CD4-positive, alpha-beta T cell treated with Interleukin-10 for 1 hour (primary cell): ENCODE measurements at places on chromosomes 1 and 21.

DNA sequence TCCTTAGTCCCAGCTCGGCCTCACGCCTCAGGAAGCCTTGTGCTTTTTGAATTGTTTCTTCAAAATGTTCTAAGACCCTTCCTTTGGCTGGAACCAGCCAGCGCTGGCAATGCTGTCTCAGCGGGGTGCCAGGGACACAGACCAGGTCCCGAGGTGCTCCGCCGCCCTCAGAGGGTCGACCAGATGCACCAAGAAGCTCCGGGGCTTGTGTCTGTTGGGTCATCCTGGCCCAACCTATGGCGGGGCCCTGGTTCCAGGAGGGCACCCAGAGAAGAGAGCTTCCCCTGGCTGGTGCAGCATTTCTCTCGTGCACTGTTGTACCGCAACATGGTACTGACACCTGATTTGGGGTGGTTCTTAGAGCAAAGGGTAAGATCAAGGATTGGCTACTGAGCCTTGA is 40.1 kb upstream of the BECN2 start:
- DNase-seq, result no peak

DNA sequence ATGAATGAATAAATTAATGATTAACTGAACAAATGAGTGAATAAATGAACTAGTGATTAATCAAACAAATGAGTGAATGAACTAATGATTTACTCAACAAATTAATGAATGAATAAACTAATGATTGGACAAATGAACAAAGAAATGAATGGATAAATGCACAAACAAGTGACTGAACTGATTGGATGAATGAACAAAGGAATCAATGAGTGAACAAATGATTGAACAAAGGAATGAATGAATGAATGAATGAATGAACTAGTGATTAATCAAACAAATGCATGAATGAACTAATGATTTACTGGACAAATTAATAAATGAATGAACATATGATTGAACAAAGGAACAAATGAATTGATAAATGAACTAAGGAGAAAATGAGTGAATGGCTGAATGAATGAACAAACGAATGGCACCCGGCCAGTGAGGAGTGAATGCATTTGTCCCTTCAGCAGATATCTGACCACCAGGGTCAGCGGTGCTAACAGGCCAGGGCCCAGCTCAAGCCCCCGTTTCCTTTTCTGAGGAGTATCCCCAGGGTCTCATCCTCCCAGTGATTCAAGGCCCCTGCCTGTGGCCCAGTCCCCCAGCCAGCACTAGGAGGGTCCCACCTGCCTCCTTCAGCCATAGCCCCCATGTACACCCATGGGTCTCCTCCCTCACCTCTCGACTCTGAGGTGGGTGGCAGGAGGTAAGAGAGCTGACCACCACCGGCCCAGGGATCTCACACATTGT is 49.9 kb downstream of the WNT9A start:
- DNase-seq, result no peak

DNA sequence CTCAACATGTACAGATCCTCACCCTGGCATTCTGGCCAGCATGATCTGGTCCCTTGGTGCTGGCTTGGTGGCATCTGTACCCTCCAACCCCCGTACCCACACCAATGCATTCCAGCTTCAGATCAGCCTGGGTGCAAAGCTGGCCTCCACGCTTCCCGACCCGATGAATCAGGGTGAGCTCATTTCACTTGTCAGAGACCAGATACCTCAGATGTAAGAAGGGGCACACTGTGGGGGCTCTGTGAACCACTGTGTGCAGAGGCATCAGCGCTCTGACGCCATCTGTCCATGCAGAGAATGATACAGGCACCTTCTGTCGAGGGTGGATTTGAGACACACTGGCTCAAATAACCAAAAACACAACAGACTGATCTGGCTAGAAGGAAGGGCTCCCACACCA is 76.6 kb downstream of the DMRTB1 start:
- no peak for DNase-seq

- no peak for DNase-seq
These were observed 520 bp downstream of the TNFRSF18 start for GRCh38 chr1:1205769-1206375.

DNA sequence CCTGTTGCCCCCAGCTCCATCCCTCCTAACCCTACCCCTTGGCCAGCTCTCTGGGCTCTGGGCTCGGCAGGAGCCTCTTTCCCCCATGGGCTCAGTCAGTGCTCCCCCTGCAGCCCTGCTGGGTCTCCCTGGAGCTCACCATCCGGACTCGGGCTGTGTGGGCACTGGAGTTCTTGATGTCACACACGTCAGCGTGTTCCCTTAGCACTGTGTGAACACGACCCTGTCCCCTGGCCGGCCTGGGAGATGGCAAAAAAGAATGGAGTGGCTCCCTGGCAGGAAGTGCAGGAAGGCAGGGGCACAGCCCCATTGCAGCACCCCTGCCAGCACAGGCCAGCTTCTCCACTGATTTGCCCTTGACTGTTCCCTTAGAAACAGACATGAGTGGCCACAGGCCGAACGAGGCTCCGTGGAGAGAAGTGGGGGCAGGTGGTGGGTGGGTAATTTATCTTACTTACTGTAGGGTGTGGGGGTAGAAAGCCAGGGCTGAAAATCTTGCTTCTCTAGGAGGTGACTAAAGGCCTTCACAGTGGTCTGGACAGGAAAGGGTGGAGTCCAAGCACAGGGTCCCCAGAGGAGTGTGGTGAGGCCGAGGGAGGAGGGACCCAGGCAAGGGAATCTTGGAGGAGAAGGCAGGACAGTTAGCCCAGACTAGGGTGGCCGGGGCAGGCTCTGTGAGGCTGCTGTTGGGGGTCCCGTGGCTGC is 381.7 kb upstream of the VAMP3 start:
- no peak for DNase-seq

DNA sequence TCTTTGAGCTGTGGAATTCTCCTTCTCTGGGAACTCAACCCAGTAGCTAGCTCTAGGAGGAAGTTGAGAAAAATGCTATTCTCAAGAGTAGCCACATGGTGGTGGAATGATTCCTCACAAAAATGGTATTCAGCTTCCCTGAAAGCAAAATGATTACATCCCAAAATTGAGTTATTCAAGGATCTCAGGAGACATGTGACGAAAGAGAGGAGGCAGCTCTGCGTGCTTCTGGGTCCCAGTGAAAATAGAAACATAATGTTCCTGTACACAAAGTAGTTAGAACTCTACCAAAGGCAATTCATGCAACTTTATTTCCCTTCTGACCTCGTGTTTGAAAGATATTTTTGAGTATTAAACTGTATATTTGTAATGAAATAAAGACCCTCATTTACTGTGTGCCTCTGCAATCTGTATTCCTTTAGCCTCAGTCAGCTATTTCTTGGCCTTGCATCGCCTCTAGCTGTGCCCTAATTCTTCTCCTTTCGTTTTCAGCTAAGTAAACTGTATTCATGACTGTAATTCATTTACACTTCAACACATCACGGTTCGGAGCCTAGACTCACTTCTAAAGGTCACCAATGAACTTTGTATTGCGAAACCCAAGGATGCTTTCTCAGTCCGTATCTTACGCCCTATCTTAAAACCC is 167.3 kb downstream of the FASLG start:
- DNase-seq, result peak; percentile 22

- no peak for DNase-seq
These were observed 7.9 kb upstream of the CLDN14 start for GRCh38 chr21:36487641-36488307.

DNA sequence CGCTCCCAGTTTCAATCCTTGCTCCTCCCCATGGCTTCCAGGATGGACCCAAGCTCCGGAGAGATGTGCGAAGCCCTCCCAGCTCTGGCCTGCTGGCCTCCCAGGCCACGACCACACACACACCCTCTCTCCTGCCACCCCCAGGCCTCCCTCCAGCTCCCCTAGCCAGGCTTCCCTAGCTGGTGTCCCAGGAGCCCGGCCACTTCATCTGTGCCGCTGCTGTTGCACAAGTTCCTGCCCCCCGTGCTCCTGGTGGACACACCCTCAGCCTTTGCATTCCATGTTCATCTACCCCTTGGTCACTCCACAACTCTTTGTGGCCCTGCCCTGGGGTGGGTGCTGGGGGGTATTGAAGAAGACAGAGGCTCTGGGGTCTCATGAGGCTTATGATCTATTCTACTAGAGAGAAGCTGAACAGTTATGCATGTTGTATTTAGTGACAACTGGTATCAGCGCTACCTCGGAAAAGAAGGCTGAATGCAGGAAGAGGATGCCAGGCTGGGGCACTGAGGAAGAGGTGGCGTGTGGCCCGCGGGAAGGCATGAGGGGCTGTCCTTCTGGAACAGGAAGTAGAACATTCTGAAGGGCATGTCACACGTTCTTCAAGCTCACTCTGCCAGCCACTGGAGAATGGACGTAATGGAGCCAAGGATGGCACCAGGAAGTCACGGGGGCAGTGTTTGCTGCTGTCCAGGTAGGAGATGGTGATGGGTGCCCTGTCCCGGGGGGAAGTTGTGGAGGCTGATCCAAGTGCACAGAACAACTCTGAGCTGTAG is 172.4 kb downstream of the PSMG1 start:
- DNase-seq, result no peak

DNA sequence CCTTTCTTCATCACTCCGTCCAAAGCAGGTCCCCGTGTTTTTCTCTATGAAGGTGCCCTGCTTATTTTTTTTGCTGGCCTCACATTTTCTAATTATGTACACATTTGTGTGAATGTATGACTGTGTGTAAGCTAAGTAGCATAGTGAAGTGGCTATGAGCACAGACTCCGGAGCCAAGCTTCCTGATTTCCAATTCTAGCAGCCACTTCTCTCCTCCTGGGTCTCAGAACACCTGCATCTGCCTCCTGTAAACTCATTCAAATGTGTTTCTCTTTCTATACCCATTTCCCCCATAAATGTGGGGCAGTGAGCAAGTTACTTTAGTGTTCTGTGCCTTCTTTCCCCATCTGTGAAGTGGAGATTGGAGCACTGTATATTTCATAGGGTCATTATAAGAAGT is 2.1 kb downstream of the SLAMF6 start:
- no peak for DNase-seq

DNA sequence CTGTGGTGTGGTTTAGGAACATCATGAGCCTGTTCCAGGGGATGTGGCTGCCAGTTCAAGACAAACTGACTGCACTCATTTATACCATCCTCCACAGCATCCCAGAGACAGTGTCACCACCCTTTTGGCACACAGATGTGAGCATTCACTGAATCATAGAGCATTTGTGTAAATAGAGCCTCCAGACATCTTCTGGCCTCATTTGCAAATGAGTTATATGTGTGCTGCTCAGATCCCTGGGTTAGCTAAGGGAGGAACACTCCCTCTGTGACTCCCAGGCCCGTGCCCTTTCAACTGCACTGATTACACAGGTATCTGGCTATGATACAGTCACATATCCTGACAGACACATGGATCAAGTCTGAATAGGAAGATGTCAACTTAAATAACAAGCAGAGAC is 351.5 kb upstream of the PLD5 start:
- DNase-seq, result no peak

DNA sequence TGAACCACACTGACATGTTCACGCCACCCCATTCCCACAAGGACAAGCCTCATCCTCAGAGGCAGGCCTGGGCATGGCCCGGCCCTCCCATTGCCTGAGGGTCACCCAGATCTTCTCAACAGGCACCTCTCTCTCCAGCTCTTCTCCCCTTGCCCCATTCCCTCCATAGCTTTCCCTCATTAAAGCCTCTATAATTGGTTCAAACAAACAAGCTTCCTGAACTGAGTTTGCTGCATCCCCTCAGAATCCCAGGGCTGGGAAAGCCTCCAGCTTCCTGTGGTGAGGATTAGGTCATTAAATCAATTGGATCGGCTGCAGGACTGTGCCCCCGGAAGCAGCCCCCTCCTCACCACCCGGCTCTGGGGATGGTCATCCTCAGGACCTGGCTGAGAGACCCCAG is 18.9 kb downstream of the CTNNBIP1 start:
- no peak for DNase-seq

DNA sequence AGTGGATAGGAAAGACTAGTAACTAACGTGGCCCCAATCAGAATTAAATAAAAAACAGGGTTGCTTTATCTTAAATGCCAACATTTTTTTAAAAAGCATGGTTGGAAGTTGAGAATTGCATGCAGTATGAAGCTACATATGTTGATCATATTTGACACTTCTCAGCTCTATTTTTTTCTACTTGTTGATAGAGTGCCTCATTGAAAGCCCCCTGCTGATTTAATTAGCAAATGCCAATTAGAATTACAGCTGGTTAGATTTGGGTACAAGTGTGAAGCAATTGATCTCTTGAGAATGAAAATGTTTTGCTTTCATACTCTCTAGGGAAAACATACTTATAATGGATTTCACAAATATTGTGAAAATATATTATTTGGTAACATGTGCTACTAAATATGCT is 40.5 kb downstream of the CHD1L start:
- DNase-seq, result no peak

DNA sequence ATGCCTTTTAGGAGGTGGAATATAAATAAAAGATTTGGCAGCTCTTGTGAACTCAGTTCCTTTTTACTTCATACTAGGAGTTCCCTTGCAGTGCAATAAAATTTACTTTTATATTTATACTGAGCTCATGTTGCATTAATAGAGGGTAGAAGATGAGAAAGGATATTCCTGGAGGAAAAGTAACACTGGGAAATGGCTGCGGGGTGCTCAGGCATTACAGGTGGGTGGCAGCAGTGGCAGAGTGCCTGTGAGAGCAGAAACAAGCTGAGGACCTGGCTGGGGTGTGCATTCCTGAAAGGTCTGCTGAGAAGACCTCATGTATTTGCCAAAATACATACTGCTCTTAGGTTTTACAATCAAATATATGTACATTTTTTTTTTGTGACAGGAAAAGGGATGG is 126.9 kb downstream of the COQ8A start:
- DNase-seq, result no peak

DNA sequence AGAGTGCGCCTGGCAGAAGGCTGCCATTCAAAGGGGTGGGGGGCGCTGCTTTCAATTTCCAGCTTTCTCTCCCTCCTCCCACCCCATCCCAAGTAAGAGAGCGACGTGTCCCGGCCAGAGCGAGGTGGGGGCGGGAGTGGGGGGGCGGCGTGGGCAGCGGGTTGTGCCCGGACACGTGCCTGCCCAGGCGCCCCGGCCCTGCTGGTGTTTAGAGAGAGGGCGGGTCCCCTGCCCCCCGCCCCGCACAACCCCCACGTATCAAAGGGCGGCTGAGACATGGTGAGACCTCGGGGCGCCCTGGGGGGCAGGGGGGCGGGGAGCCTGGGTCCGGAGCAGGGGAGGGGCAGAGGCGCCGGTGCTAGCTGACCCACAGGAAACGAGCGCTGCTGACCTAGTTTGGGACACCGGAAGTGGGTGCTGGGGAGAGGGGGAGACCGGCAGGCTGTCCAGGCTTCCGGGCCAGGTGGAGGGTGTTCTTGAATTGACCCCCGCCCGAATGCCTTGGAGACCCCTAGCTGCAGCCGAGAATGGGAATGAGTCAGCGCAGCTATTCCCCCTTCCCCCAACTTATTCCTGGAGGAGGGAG is 1.3 kb downstream of the ZBTB7B start:
- no peak for DNase-seq

DNA sequence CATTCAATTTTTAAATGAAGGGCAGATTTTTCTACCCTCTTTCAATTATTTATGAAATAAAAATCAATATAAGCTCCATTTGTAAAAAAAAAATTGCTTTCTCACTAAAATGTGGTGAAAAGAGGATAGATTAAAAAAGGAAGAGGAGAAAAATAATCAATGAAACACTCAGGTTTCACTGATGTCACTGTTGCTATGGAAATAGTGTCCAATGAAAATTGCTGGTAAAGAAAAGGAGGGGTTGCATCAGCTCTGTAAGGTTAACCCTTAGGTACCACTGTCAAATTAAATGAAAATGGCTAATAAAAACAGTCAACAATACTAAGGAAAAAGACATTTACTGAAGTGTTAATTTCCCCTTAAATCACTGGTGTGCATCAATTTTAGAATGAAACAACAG is 91.6 kb upstream of the TTC39A start:
- DNase-seq, result peak; percentile 39
